ENCODE measurements at places on chromosomes 5 and 9.
A peak's percentile ranks its signal among the peaks of the same experiment; 100 is the strongest.

GRCh38 chr5:168976311-168976970, 324.5 kb downstream of the SLIT3 start:
- no peak for DNase-seq

GRCh38 chr9:33623658-33624586, 99.9 kb downstream of the ANKRD18B start:
- DNase-seq = peak; percentile 86

DNA sequence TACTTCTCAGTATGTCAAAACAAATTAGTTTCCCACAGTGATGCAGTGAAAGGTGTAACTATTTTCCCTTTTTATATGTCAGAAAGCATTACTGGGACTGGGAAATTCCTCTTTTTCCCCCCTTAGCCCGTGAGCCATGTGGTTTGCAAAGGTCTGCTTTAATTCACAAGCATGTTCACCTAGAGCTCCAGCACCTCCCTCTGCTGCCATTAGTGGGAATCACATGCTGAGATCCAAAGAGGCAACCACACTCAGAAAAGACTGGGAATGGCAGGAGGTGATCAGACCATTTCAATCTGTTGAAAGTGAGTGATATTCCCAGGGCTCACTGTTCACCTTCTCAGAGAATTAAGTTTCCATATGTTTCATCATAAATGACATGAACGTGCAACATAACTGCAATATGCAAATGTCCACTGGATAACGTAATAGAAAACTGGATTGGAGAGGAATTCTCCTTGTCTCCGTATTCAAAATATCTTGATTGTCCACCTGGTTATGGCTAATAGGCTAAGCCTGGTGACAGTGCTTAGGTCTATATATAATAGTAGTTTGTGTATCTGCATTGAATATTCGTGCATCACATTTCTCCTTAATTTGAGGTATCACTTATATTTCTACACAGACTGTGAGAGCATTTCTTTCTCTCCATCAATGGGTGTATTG, 703.5 kb upstream of the WWC1 start:
- DNase-seq = no peak

GRCh38 chr9:124853605-124854143, 414 bp downstream of the WDR38 start:
- DNase-seq = no peak

GRCh38 chr5:143061161-143061945, 291.2 kb downstream of the ARHGAP26 start:
- DNase-seq = no peak

DNA sequence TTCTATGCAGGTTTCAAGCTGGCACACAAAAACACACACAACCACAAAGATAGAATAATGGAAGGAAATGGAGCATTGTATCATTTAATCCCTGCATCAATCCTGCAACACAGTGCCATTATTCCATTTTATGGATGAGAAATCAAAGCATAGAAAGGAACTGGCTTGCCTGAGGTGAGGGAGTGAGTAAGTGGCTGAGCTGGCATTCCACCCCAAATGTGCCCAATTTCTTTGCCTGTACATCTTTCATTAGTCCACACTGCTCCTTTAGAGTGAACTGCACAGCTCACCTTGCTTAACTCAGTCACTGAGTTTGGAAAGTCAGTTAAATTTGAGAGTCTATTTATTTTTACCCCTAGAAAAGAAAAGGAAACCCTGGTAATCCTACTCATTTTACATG, 28.9 kb downstream of the ZNF366 start:
- DNase-seq = no peak

GRCh38 chr9:124797343-124798103, 20.6 kb downstream of the OLFML2A start:
- no peak for DNase-seq

DNA sequence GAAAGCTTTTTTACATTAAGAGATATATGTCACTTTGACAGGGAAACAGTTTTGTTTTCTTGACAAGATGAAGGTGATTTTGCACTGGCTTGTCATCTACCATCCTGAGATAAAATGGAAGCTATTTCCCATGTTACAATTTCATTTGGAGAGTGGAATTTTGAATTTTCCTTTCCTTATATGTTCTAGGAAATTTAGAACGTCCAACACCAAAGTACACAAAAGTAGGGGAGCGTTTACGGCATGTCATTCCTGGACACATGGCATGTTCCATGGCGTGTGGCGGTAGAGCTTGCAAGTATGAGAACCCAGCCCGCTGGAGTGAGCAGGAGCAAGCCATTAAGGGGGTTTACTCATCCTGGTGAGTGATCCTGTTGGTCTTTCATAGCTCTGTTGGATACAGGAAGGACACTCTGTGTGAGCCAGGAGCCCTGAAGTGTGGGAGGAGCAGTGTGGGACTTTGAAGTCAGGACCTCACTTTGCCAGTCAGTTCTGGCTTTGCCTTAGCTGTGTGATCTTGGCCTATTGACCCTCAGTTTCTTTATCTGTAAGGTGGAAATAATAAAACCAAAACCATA, 887 bp downstream of the PTPDC1 start:
- no peak for DNase-seq

GRCh38 chr5:81739291-81739690, 11.6 kb downstream of the SSBP2 start:
- DNase-seq = no peak

DNA sequence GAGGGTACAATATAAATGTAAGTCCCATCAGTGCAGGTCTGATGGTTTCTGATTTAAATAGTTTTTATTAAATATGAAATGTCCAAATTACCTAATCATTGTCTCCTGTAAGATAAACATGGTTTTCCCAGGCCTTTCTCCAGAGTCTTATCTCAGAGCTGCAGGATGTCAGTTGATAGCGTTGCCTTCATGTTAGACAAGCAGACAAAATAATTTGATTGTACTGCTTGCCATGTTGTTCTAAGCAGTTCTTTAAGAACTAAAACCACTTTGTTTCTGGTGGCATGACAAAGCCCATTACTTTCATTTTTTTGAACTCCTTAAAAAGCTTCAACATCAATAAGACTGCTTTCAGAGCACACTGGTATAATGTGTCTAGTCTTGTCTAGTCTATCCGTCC, 1073.5 kb downstream of the MAT2B start:
- no peak for DNase-seq

DNA sequence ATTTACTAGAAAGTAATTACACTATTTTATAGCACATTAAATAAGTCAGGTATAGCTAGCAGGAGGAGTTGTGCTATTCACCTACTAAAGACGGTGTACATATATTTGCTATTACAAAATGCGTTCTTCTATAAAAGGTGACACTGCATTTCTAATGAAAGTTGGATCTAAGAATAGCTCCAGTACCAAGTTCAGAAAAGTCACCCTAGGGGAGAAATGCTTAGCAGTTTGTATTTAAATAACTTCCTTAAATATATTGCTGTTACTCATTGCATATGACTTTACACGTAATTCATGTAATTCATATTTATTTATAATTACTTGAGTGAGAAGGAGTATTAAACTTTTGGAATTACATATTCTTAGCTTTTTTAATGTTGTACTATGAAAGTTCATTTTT, 7.0 kb upstream of the SUB1 start:
- DNase-seq = no peak

GRCh38 chr5:55236800-55237199, 3.4 kb upstream of the CCNO start:
- no peak for DNase-seq

GRCh38 chr9:93567271-93567959, 9.0 kb upstream of the PHF2 start:
- DNase-seq = peak; percentile 34

DNA sequence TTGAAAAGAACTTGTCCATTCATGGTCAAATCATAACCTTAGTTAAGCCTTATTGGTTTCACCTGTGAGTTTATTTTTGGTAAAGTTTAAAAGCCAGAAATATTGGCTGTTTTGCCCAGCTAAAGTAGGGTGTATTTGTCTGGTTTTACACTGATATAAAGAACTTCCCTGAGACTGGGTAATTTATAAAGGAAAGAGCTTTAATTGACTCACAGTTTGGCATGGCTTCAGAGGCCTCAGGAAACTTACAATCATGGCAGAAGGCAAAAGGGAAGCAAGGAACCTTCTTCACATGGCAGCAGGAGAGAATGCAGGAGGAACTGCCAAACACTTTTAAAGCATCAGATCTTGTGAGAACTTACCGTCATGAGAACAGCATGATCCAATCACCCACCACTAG, 55.3 kb downstream of the JAKMIP2 start:
- DNase-seq = no peak

- DNase-seq = no peak
Observed at GRCh38 chr5:51104556-51104955, 278.7 kb upstream of the ISL1 start.

- DNase-seq = no peak
Observed at GRCh38 chr5:157772127-157772526, 28.6 kb downstream of the LSM11 start.

GRCh38 chr5:151739395-151739794, 19.0 kb downstream of the ATOX1 start:
- DNase-seq = no peak

- no peak for DNase-seq
Observed at GRCh38 chr5:93632327-93632726, 49.3 kb downstream of the NR2F1 start.

- DNase-seq = no peak
Observed at GRCh38 chr9:126472198-126472947, 141.4 kb upstream of the LMX1B start.

DNA sequence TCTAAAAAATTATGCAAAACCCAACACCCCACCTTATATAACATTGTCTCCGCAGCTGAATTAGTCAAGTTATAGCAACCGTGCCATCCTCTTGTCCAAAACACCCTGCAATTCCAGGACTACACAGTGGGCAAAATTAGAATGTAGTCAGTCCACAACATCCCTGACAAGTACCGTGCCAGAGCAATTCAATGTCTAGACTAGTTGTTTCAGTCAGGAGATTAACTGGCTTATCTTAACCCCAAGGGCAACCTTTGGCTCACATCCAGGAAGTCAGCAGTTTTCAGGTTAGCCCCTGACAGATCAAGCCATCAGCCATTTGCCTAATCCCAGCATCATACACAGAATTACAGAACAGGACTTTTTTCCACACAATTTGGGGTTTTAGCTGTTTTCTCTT, 240.8 kb upstream of the TMEM161B start:
- DNase-seq = no peak

GRCh38 chr9:1125741-1126140, 75.6 kb downstream of the DMRT2 start:
- DNase-seq = no peak

DNA sequence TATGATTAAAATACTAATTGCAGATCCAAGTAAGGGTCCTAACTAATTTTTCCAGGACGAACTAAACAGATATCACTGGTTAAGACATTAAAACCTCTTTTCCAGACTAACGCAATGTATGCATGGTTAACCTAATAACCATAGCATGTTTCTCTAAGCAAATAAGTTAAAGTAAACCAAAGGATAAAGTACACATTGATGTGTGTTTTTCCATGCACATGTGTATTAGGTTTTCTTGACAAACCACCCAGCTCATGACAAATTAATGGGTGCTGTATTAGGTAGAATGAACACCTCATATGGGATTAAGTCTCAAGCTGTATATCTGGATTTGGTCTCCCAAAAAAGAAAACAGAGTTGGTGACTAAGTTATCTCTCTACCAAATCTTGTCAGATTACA, 45.6 kb downstream of the ANKH start:
- DNase-seq = no peak

- no peak for DNase-seq
Observed at GRCh38 chr5:139660105-139660922, 12.2 kb downstream of the CXXC5 start.

DNA sequence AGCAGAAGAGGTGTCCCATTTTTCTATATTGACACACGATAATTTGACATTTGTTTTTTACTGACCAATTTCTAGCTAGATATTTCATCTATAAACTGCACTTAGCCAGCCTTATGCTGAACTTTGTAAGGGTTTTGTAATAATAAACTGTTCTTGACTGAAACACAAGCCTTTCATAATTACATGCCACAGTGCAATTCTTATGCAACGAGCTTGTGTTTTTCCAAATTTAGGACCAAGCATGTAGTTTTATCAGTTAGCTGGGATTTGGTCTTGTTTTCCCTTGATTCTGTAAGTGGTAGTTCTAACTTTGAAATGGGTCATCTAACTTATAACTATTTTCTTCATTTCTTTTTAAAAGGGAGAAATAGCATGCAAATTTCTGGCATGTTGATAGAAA, 1.3 kb upstream of the LURAP1L start:
- no peak for DNase-seq

DNA sequence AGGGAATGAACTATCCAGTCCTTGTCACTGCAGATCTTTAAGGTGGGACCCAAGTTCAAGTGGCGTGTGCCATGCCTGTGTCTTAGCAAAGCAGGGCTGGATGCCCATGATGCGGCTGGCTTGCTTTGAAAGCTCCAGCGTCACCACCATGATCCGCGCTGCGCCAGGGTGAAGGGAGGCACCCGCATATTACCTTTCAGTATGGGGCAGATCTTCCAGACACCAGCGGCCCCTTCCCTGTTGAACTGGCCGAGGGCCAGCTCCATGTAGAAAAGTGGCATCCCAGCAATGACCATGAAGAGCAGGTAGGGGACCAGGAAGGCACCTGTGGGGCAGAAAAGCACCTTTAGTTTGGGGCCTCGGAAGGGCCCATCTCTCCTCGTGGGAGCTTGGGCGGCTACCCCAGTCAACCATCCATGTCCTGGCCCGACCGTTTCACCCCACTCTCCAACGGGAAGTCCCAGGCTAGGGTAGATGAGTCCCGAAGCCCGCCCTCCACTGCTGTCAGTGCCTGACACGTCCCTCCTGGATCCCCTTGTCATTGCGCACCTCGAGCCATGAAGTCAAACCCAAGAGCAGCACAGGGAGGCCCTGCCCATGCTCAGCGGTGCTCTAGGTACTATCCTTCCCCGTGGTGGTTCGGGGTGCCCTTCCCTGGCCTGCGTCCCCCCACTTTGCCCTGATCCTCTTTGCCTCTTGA, 3.9 kb downstream of the SLC6A3 start:
- DNase-seq = no peak

DNA sequence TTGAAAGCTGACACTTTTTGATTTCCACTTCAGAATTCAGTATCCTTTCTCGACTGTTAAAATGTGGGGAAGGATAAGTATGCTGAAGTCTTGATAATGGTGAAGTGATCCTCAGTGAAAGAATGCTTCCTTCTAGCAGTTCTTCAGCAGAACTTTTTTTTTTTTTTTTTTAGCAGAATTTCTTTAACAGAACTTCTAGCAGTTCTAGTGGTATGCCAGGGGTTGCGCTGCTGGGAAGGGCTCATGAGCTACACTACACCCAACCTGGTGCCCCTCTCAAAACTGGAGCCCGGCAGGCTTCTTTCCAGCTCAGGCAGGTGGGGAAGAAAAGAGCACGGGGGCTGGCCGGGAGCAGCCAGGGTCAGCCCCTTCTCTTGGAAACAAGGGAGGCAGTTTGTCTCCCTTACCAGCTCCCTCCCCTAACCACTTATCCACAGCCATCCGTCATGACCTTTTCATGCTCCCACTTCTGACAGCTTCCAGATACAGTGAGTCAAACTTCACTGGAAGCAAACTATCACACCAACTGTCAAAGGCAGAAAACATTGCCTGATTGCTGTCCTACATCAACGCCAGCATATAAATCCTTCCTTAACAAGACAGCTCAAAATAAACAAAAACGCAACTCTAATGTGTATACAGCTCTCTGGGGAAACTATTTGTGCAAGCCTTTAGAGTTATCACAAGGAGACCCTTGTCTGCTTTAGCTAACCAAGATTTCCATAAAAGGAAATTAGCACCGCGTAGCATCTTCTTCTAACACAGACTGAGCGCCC, 211.5 kb downstream of the GAPVD1 start:
- DNase-seq = peak; percentile 45

- no peak for DNase-seq
Observed at GRCh38 chr5:52531105-52531504, 256.6 kb upstream of the ITGA1 start.
